ENCODE measurements at places on chromosomes 2 and 18.

GRCh38 chr18:3793545-3793944 lies 343.6 kb downstream of the TGIF1 start:
- no peak for DNase-seq

DNA sequence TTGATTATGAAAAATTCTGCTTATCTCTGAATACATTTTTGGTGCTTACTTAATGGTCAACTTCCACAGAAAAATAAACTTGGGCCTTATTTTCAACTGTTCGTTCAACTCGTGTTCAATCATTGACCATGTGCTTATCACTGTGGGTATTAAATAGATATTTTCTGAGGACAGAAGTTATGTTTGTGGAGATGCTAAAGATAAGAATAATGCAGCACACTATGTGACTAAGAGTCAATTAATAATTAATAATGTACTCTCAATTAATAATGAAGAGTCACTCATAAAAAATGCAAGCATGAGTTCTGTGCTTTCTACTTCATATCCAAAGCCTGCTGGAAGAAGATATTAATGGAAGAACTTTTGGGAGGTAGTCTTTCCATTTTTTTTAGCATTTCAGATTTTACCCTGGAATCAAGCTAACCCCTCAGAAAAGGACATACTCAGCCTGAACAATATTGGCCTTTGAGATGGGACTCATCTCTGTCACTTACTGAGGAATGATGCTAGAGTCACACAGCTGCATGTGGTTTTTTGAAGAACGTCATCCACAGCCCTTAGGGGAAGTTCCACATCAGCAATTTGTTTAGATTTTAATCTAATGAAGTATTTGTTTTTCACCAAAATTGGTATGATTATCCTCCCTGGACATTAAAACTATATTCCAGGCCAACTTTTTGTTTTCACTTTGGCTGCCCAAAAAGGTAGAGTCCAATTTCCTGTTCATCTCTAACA lies 191.9 kb upstream of the CRIM1 start:
- DNase-seq: no peak

DNA sequence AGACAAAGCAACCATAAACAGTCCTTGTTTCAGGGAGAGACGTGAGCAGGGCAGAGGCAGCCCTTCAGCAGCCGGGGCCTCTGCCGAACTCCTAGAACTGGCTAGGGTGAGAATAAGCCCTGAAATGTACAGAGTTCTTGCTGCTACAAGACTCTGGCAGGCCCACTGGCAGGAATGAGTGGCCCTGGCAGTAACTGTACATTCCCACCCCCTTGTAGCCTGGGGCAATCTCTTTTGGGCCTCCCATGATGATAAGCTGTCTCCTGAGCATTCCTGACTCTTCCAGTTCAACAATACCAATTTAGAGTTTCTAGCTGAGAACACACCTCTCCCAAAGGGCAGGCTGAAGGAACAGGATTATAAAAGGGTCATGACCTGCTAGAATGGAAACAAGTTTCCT lies 54.3 kb downstream of the HAUS1 start:
- DNase-seq: peak; percentile 41

DNA sequence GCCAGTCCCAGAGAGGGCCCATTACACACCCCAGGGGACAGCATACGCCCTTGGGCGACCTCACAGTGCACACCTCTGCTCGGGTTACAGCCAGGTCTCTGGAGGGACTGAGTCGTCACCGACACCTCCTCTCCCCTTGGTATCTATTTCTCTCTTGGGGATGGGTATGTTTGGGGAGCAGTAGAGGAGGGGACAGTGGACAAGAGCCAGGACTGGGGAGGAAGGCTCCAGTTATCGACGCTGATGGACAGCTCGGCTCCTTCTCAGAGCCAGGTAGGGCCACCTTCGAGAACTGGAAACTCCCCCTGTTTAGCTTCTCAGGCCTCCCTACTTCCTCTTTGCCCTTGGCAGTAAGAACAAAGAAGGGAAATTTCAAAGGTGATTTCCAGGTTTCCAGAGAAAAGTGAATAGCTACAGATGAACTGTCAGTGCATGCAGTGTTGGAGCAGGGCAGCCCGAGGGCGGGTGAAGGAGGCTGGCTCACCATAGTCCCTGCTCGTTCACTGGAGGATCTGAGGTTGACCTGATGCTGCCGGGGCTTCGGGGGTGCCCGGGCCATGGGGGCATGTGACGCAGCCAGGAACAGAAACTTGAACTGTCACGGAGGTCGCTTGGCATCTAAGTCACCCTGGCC lies 4.4 kb upstream of the SEMA4C start:
- DNase-seq: no peak

GRCh38 chr2:228444161-228444560 lies 262.7 kb upstream of the SPHKAP start:
- DNase-seq: no peak

GRCh38 chr18:23114171-23114881 lies 21.0 kb upstream of the CABLES1 start:
- DNase-seq: no peak

DNA sequence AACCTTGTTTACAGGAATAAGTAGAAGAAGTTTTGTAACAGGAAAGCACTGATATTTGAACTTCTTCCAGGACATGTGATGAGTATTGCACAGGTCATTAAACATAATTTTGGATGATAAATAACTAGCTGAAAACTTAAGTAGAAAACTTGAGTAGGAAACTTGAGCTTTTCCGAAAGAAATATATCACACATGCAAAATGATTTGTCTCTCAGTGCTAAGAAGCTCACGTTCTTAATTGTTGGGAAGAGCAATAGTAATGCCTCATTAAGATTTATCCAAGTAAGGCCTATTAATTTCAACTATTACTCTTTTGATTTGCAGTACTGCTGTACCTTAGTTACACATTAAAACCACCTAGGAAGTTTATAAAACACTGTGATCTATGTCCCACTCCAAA lies 1921.9 kb upstream of the LRRTM1 start:
- DNase-seq: no peak
